ENCODE measurements at places on chromosomes 4 and X. TPM values are rescaled to one million over a fixed set of nuclear protein-coding genes. Genes with fewer than 3 reads are reported as not detected.

DNA sequence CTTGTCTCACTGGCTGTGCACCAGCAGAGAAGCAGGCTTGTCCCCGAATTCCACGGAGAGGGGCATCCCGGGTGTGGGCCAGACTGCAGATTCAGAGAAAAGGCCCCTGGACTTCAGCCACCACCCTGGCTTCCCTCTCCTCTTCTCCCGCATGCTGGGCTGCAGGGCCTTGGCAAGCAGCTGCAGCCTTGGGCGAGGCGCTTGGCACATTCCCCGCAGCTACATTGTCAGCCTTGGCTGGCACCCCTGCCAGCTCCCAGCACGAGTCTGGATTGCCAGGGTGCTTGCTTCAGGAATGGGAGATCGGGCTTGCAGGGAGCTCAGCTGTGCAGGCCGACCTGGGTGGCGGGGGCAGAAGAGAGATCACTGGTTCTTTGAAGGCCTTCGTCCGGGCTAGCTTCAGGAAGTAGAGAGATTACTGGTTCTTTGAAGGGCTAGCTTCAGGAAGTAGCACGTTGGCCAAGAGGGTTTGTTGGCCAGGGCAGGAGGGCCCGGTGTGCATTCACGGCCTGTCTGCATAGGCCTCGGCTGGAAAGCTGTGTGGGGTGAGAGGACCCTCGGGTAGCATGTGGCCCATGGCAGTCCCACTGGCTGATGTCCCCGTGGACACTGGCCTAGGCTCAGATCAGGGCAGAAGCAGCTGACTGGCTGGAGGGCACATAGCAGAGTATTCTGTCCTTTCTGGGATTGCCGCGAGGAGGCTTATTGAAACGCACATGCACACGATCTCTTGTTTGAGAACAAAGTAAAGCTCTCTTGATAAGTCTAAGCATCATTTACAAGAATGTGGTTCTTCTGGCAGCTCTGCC, 2.7 kb downstream of the ABCD1 start:
- H3K4me3 ChIP-seq: peak overlapping the region; percentile 64
- peaks cover 14% of the 10 kb centered on the region for H3K36me3 ChIP-seq
- peaks cover 38% of the 10 kb centered on the region for H3K4me1 ChIP-seq
- peak overlapping the region; percentile 85 for H3K27ac ChIP-seq

DNA sequence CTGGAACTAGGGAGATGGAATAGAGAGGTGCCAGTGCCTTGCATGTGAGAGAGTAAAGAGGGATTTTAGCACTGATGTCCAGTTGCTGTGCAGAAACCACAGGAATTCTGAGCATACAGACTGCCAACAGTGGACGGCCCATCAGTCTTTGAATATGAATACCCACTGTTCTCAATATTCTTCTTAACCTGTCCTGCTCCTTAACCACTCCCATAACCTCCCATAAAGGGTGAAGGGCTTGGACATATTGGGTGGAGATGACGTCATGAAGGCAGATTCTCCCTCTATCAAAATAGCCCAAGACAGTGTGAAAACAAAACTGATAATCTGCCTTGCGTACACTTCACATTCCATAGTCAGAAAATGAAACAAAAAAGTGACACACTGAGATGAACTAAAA, 1313.7 kb upstream of the PABPC4L start:
- H3K27ac ChIP-seq: no peak overlapping the region
- no peak for DNase-seq
- no peaks in the 10 kb centered on the region for H3K27me3 ChIP-seq
- no peak overlapping the region for H3K4me3 ChIP-seq

DNA sequence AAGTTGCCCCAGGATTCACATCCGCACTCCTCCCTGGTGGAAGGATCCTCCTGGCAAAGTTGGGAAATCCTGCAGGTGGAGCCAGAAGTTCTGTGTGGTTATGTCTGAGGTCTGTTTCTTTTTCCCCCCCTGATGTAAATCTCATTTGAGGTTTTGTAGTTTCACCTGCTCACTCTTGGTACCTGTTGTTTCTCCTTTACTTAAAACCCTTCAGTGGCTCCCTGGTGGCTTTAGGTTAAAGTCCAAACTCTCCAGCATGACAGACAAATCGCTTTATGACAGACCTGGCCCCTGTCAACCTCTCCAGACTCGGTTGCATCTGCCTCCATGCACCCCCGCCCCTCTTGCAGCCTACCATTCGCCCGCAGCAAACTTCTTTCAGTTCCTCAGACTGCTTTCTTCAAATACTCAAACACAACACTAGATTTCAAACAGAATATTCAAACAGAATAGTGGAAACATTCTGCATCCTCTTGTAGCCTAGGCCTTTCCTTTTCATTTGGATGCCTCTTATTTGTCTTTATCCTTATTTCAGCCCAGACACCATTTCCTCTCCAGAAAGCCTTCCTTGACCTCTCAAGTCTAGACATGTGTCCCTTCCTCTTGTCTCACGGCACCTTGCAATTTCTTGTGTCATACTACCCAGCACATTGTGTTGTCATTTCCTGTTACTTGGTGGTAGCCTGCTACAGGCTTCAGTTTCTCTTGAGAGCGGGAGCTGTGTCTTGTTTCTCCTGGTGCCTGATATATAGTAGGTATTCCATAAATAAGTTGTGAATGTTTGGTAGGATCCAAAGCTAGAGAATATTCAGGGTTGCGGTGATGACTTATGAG, 24.8 kb downstream of the IL13RA1 start:
- H3K36me3 ChIP-seq: peaks cover 17% of the 10 kb centered on the region
- no peaks in the 10 kb centered on the region for H3K4me1 ChIP-seq
- DNase-seq: no peak
- no peak overlapping the region for H3K27ac ChIP-seq

The STK26 gene
- total RNA-seq: 0.79 TPM

- H3K36me3 ChIP-seq: no peaks in the 10 kb centered on the region
- no peaks in the 10 kb centered on the region for H3K4me1 ChIP-seq
- peak; percentile 39 for DNase-seq
These were observed 196.3 kb upstream of the HHIP start for GRCh38 chr4:144449611-144450010.
